ENCODE measurements at places on chromosomes 13 and 19.

DNA sequence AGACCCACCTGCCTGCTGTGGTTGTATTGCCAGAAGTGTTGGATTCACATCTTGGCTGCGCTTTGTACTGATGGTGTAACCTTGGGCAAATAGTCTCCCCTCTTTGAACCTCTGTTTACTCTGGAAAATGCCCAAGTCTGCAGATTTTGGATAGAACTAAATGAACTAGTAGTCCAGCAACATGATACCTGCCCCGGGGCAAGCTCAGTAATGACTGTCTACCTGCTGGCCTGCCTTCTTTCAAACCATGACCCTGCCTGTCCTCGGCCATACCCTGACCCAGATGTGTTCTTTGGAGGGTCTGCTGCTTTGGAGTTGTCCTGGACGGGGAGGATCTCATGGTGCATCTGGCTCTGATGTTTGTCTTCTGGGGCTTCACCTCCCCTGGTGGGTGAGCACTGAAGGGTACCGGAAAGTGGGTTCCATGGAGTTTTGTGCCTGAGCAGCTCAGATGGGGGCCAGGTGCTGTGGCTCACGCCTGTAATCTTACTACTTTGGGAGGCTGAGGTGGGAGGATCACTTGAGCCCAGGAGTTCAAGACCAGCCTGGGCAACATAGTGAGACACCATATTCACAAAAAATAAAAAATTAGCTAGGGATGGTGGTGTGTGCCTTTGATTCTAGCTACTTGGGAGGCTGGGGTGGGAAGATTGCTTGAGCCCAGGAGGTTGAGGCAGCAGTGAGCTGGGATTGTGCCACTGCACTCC, 59.5 kb downstream of the TNFRSF19 start:
- no peak overlapping the region for H3K4me3 ChIP-seq
- peaks cover 11% of the 10 kb centered on the region for H3K36me3 ChIP-seq
- H3K4me1 ChIP-seq, result peaks cover 55% of the 10 kb centered on the region
- DNase-seq, result no peak
- H3K27me3 ChIP-seq, result no peaks in the 10 kb centered on the region

DNA sequence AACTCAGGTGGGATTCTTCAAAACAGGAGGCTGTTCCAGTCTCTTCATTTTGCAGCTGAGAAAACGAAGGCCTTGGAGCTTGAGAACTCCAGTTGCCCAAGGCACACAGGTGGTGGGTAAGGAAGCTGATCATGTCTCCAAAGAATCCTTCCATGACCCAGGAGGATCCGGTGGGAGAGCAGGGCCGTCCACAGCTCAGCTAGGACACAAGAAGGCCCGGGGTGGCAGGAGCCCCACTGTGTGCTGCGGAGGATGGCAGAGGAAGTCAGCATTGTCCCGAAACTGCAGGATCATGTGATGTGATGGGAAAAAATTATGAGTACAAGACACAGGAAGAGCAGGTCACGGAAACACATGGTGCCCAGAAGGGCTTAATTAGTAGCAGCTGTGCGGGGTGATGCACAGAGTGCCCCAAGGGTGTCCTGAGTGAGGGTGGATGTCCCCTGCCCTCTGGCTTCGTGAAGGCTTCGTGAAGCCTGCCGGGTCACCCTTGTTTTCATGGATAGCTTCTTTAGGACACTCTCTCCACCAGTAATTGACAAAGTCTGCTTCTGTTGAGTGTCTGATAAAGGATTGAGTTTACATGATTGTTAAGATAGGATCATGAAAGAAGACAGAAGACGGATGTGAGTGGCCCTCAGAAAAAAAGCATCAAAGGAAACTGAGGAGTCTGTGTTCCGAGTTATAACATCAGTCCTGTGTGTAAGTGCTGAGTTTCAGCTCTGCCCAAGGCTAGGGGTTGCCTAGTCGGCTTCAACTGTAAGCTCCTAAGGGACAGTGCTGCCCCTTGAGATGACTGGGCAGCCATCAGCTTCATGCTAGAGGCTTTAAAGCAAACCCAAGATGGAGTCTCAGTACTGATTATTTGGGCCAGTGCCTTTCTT, 33.8 kb upstream of the SACS start:
- no peaks in the 10 kb centered on the region for H3K36me3 ChIP-seq
- H3K27me3 ChIP-seq, result no peaks in the 10 kb centered on the region
- H3K4me3 ChIP-seq, result peak overlapping the region; percentile 23
- DNase-seq, result no peak
- H3K27ac ChIP-seq, result peak overlapping the region; percentile 89

GRCh38 chr19:13461536-13461935, 44.7 kb downstream of the CACNA1A start:
- peaks cover 32% of the 10 kb centered on the region for H3K27me3 ChIP-seq
- no peak overlapping the region for H3K4me3 ChIP-seq
- no peak for DNase-seq
- H3K27ac ChIP-seq, result no peak overlapping the region
- H3K4me1 ChIP-seq, result no peaks in the 10 kb centered on the region

GRCh38 chr19:7681340-7682174, 924 bp downstream of the TRAPPC5 start:
- peak overlapping the region; percentile 84 for H3K4me3 ChIP-seq
- H3K27me3 ChIP-seq, result peaks cover 25% of the 10 kb centered on the region
- H3K36me3 ChIP-seq, result peaks cover 13% of the 10 kb centered on the region
- H3K27ac ChIP-seq, result peak overlapping the region; percentile 87

DNA sequence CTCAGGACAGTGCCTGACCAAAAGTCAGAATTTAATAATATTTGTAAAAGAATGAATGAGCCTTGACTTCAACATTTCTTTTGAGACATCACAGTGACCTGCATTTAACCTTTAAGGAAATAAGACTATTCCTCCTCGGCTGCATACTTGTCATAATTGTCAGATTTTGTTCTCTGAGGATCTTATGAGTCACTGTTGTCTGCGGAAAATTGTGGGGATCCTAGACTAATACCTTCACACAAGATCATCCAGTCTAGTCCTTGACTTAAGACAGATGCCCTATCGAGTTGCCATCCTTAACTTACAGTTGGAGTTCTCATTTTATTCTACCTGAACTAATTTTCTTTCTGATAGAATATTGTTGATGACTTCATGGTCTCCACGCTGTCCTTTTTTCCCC, 198.4 kb downstream of the DLEU7 start:
- H3K27ac ChIP-seq, result no peak overlapping the region
- no peak for DNase-seq
- H3K27me3 ChIP-seq, result peaks cover 2% of the 10 kb centered on the region
- no peaks in the 10 kb centered on the region for H3K36me3 ChIP-seq

DNA sequence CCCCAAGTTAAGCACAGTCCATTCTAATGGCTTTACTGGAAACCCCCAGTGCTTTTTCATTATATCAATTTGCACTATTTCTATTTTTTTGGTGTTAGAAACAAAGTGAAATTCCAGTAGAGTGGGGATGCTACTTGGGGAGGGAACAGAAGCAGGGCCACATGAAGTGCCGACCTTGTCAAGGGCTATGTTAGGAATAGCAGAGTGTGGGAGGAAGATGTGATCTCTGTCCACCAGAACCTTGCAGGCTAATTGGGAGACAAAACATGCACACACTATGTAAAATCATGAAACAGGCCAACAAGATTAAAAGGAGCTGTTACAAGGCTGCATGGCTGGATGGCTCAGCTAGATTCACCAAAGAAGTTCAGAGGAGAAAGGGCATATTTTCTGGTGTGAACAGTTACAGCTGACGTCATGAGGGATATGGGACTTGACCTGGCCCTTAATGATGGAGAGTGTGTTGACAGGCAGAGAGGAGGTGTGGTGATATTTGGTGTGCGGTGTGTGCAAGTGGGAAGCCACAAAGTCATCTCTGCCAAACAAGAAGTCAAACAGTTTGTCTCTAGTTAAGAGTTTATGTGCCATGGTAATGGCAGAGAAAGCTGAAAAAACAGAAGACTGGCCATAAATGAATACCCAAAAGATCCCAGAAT, 318.4 kb upstream of the MAB21L1 start:
- no peak overlapping the region for H3K4me3 ChIP-seq
- H3K4me1 ChIP-seq, result peaks cover 8% of the 10 kb centered on the region
- no peak for DNase-seq
- H3K27ac ChIP-seq, result no peak overlapping the region
- H3K36me3 ChIP-seq, result peaks cover 2% of the 10 kb centered on the region
- no peaks in the 10 kb centered on the region for H3K27me3 ChIP-seq

DNA sequence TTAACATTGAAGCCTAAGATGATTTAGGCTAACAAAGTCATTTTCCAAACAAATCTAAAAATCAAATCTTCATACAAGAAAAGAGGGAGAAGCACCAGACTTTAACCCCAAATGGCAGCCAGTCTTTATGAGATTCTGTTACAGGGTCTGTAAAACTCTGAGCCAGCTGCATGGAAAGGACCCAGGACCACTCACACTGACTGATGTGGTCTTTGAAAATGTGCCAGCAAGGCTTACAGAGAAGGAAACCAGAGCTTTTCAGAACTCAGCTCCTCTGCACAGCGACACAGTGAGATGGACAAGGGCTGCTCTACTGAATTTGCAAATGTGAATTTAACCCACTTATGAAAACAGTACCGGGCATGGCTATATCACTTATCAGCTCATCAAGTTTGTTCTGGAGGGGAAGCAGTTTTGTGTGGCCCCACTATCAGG, 98.8 kb upstream of the SERP2 start:
- no peak for DNase-seq
- H3K27ac ChIP-seq, result peak overlapping the region; percentile 40
- peaks cover 5% of the 10 kb centered on the region for H3K27me3 ChIP-seq
- no peak overlapping the region for H3K4me3 ChIP-seq
- H3K4me1 ChIP-seq, result peaks cover 24% of the 10 kb centered on the region
- no peaks in the 10 kb centered on the region for H3K36me3 ChIP-seq

DNA sequence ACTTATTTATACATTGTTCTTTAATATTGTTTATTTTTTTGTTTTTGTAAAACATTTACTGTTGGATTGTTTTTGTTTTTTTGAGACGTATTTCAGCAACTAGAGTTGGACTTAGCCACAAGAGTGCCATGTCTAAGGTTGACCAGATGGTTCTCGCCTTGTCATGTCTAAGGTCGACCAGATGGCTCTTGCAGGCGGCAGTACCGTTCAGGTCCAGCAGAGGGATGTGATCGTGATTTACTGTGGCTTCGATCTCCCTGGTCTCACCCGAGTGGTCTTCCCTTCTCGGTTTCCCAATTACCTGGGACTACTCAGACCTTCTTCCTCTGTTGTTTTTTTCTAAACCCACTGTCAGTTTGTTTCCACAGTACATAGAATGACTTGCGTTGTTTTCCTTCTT, 1438.6 kb downstream of the UQCRFS1 start:
- H3K27me3 ChIP-seq, result no peaks in the 10 kb centered on the region
- H3K27ac ChIP-seq, result no peak overlapping the region
- H3K4me1 ChIP-seq, result no peaks in the 10 kb centered on the region
- DNase-seq, result no peak
- peaks cover 83% of the 10 kb centered on the region for H3K36me3 ChIP-seq

- peaks cover 3% of the 10 kb centered on the region for H3K4me1 ChIP-seq
- H3K27ac ChIP-seq, result no peak overlapping the region
- H3K4me3 ChIP-seq, result no peak overlapping the region
- no peak for DNase-seq
- peaks cover 47% of the 10 kb centered on the region for H3K36me3 ChIP-seq
Measured at GRCh38 chr13:110511509-110512181, 49.9 kb downstream of the RAB20 start.

DNA sequence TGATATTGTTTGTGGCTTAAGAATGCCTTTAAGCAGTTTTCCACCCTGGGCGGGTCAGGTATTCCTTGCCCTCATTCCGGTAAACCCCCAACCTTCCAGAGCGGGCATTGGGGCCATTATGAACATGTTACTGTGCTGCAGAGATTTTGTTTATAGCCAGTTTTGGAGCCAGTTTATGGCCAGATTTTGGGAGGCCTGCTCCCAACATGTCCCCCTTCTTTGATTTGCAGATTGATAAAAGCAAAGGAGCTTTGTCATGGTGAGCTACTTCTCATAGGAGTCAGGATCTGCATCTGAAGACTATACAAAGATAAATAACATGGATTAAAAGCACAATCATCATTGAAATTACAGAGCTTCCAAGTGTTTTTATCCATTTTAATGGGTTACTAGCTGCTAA, 36.9 kb upstream of the ZNF562 start:
- H3K4me1 ChIP-seq, result no peaks in the 10 kb centered on the region
- H3K4me3 ChIP-seq, result no peak overlapping the region
- no peak for DNase-seq
- H3K36me3 ChIP-seq, result peaks cover 2% of the 10 kb centered on the region
- no peaks in the 10 kb centered on the region for H3K27me3 ChIP-seq

GRCh38 chr13:51015973-51016372, 95.1 kb downstream of the C13orf42 start:
- peaks cover 2% of the 10 kb centered on the region for H3K36me3 ChIP-seq
- H3K27ac ChIP-seq, result no peak overlapping the region
- DNase-seq, result no peak
- no peak overlapping the region for H3K4me3 ChIP-seq

DNA sequence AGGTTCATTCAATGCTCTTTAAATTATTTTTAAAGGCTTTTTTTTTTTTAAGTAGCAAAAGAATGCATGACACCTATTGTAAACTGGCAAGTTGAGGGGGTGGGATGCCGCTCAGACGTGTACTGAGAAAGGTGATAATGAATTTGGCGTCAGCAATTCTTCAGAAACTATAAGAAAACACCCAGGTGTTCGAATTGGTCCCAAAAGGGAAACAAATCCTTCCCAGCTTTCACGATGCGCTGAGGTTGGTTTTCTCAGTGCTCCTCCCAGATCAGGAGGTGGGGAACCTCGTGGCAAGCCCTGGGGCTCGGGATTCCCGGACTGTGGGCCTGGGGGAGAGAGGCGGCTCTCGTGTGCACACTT, 543 bp upstream of the FAM124A start:
- H3K36me3 ChIP-seq, result no peaks in the 10 kb centered on the region
- H3K4me3 ChIP-seq, result peak overlapping the region; percentile 74
- DNase-seq, result no peak
- H3K4me1 ChIP-seq, result peaks cover 7% of the 10 kb centered on the region
- peaks cover 72% of the 10 kb centered on the region for H3K27me3 ChIP-seq

GRCh38 chr13:73138638-73139491, 80.1 kb downstream of the KLF5 start:
- H3K36me3 ChIP-seq, result no peaks in the 10 kb centered on the region
- DNase-seq, result no peak
- peaks cover 32% of the 10 kb centered on the region for H3K4me1 ChIP-seq
- no peak overlapping the region for H3K4me3 ChIP-seq
- no peaks in the 10 kb centered on the region for H3K27me3 ChIP-seq
- H3K27ac ChIP-seq, result peak overlapping the region; percentile 39

- H3K36me3 ChIP-seq, result peaks cover 4% of the 10 kb centered on the region
- peaks cover 9% of the 10 kb centered on the region for H3K27me3 ChIP-seq
- peaks cover 8% of the 10 kb centered on the region for H3K4me1 ChIP-seq
- peak within 1 kb of the TSS; percentile 68 for H3K4me3 ChIP-seq
- DNase-seq, result peak; percentile 80
- peak within 1 kb of the TSS; percentile 83 for H3K27ac ChIP-seq
Measured at GRCh38 chr19:1568320-1569019, at the start of gene MEX3D. Gene MEX3D, minus strand, starts transcription at chr19:1568325. Its CDS starts 267 bp downstream, at chr19:1568058.

DNA sequence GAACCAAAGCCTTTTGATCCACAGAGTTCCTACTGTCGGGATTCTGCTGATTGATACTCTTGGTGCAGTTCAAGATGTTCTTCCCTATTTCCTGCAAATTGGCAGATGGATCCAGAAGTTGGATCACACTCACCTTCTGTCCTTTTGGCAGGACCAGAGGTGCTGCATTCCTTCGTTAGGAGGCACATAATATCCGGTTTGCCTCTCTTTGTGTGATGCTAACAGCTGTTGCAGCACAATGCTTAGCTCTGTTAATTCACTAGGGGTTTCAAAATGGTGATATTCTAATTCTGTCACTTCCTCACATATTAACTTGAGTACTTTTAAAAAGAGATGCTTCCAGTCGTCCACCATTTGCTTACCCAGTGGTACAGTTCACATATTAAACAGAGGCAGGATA, 15.2 kb upstream of the CHST8 start:
- no peak overlapping the region for H3K4me3 ChIP-seq
- no peaks in the 10 kb centered on the region for H3K4me1 ChIP-seq
- H3K36me3 ChIP-seq, result no peaks in the 10 kb centered on the region
- DNase-seq, result no peak
- peaks cover 24% of the 10 kb centered on the region for H3K27me3 ChIP-seq

All from mesothelial cell of epicardium (in vitro differentiated cells).